AG09309 (cell line): ENCODE measurements at places on chromosomes 1 and 21.

DNA sequence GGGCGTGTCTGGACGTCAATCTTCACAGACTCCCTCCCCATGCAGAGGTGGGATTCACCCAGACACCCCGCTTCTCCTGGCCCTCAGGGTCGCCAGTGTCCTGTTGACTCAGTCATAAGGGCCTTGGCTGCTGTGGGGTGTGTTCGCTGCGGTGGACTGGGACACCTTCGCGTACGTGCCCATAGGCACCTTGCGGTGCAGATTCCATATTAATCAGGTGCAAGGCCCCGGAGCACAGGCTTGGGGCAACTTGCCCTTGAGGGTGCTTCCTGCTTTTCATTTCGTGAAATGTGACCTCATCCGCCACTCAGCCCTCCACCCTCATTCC is 398 bp upstream of the SLC30A10 start:
- no peak for DNase-seq

DNA sequence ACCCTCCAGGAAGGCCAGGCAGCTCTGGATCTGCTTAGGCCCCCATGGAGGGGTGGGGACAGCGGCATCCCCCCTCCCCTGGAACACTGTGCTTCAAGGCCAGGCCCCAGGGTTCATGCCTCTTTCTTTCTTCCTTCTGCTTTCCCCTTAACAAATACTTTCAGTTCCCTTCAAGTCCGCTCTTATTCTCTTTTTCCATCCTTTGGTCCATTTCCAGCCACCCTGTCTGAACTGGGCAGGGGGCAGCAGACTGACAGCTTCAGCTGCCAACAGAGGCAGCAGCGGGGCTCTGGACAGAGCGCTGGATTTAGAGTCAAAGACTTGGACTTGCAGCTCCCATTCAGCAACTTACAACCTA is 1.1 kb upstream of the CD244 start:
- DNase-seq = no peak

DNA sequence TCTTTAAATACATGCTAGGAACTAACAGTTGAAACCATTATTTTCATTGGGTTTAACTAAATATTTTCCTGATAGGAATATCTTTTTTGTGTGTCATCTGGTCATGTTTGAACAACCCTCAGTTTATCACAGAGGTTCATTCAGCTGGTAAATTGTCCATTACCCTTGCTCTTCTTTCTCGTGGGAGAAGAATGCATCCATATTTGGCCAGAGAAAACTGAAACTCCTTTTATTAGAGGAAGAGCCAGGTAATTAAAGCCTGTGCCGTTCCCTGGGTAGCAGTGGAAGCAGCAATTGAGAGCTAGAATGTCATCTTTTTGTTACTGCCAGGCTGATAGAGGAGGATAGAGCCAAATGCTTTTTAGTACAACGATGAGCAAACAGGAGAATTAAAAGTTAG is 587.2 kb upstream of the ZRANB2 start:
- no peak for DNase-seq

GRCh38 chr21:24014381-24014780 is 1592.9 kb downstream of the MRPL39 start:
- no peak for DNase-seq

DNA sequence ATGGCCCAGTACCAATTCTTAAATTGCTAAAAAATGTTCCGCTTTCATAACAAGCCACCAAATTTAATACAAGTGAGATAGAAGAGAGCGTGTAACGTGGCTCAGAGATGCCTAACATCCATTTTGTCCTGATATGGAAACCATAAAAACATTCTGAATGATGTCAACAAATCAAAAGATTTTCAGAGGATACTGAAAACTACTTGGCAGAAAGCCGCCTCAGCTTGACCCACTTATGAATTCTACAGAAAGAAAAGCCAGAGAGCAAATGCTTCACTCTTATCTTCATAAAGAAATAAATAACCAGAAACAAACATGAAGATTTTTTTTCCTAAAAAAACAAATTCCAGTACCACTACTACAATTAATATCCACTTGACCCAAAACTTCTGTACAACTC is 41.2 kb downstream of the OMA1 start:
- no peak for DNase-seq

- DNase-seq = no peak
Observed at GRCh38 chr1:117779364-117779763, 150.1 kb downstream of the GDAP2 start.

- DNase-seq = no peak
Observed at GRCh38 chr1:70930062-70930461, 117.6 kb downstream of the PTGER3 start.

GRCh38 chr1:58568271-58568860 is 8.7 kb downstream of the TACSTD2 start:
- DNase-seq = no peak

GRCh38 chr1:39214021-39214713 is 9.7 kb downstream of the MACF1 start:
- DNase-seq = no peak

DNA sequence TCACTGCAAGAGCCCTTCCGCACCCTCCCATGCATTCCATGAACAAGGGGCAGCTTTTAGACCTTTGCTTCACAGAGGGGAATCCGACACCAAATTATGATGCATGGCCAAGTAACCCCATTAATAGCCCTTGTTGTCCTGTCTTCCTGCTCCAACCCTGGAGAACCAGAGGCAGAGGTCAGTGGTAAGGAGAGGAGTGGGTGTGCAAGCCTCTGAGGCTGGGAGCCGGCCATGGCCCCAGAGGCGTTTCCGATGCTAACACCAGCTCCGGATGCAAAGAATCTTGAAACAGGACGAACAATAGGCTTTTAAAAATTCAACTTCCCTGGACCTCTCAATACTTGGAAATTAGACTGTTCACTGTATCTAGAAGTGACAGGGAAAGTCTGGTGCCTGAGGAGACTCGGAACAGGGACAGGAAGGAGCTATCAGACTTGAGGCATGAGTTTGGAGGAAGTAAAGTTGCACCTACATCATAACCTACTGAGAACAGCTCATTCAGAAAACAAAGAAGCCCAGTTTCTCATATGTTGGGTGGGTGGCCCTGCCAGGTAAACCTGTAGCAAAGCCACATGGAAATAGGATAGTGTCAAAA is 101.2 kb upstream of the ERG start:
- DNase-seq = no peak

DNA sequence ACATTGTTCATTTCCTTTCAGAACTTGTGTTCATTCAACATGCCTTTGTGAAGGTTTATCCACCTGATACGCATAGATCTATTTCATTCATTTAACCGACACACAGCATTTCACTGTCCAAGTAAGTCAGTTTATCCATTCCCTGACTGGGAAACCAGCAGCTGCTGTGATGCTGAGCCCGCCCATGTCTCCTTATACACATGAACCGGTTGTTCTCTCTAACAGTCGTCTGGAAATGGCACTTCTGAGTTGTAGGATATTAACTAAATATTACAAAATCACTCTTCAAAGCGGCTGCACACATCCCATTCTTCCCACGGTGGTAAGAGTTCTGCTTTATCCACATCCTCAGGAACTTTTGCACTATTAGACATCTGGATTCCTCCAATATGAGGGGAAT is 71.1 kb downstream of the NPHP4 start:
- DNase-seq = no peak

DNA sequence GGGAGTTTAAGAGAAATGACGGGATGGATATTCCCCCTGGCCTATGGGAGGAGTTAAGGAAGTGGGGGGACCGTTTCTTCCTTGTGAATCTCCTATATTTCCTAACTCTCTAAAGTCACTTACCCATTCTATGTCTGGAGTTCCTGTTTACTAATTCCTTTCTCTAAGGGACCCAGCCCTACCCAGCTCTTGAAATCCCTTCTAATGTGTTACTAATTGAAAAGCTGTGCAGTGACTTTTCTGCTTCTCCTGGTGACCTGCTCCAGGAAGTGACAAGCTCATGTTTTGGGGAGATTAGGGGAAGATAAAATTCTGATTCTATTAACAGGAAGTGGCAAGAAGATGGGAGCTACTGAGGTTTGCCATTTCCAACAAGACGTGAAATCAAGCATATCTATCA is 4.0 kb upstream of the SAMSN1 start:
- DNase-seq = no peak
